ENCODE measurements at places on chromosomes 5 and 9.
A peak's percentile ranks its signal among the peaks of the same experiment; 100 is the strongest.

DNA sequence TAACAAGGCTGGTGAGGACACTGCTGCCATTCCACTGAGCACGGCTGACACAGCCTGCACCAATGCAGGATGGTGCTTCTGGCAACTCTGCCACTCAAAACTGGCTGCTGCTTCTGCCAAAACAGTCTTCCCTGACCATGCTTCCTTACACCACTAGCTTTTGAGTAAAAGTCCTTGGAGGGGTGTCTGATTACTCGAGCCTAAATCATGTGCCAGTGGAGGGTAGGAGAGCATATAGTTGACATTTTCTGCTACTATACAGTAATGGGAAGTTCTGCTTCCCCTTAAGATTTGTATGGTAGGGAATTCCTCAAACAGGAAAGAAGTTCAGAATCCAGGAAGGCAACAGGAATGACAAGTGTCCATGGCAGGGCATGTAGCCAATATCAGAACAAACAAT is 12.2 kb upstream of the PJA2 start:
- DNase-seq = no peak

DNA sequence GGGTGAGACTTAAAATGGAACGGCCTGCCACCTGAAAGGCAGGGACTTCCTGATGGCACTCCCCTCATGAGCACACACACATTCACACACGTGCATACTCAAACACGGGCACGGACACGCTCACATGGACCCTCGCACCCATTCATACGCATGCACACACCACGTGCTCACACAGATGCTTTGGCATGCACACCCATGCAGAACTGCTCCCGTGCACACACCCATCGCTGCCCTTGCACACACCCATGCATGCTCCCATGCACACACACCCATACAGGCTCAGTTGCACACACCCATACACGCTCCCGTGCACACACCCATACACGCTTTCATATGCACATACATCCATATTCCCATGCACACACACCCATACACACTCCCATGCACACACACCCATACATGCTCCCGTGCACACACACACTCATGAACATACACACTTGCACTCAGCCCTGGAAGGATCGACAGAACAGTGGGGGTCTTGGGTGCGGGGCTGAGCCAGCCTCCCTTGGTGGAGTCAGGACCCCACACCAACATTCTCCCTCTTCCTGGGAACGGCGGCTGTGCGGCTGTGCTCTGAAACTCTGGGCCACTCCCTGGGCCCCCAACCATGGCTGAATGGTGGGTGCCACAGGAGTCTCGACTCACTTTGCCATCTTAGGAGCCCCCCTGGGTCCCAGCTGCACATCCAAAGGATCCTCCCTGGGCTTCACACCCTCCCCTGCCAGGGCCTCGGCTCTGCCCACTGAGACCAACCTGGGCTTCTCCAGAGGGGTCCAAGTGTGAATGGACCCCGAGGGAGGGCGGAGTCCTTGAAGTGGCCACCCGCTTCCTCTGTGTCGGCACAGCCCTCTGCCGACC is 115.2 kb downstream of the RXRA start:
- DNase-seq = no peak

DNA sequence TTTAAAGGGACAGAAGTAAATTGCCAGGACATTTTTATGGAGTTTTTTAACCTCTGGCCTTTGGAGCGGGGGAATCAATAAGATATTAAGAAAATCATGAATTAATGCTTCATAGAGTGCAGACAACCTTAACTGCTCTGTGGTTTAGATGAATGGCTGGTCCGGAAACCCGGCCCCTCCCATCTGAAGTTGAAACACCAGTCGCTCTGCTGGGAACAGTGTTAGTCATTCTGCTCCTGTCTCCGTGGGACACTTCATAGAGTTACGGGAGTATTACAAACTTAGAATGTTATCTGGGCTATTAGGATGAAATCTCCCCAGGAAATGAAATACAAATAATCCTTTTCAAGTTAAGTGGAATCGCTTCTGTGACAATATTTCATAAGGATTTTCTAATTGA is 110.1 kb upstream of the IRX2 start:
- DNase-seq = no peak

DNA sequence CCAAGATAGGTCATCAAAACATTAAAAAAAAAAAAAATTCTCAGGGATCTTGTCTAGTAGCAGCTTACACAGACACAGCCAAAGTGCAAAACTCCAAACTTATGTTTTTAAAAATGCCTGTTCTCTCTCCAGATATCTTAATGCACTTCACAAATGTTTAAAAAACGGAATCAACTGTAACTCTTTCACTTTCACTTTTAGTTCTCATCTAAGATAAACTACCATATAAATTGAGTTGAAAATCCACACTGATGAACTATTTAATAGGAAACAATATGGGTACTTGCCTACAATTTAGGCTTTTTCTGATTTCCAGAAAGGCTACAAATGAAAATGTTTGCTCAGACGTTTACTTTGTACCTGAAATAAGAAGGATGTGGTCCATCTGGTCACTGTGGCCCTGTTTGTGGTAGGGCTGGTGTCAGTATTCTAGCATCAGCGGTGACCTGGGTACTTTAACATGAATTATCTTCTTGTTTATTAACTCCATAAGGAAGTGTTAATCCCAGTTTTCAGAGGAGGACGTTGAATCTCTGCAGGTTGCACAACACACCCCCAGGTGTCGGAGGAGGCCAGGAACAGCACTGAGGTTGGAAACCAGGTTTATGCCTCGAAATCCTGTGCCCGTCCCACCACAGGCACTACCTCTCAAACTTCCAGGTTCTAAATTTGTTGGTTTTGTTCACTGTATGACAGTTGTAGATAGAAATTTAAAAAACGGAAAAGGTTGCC is 13.3 kb upstream of the LPCAT1 start:
- no peak for DNase-seq

DNA sequence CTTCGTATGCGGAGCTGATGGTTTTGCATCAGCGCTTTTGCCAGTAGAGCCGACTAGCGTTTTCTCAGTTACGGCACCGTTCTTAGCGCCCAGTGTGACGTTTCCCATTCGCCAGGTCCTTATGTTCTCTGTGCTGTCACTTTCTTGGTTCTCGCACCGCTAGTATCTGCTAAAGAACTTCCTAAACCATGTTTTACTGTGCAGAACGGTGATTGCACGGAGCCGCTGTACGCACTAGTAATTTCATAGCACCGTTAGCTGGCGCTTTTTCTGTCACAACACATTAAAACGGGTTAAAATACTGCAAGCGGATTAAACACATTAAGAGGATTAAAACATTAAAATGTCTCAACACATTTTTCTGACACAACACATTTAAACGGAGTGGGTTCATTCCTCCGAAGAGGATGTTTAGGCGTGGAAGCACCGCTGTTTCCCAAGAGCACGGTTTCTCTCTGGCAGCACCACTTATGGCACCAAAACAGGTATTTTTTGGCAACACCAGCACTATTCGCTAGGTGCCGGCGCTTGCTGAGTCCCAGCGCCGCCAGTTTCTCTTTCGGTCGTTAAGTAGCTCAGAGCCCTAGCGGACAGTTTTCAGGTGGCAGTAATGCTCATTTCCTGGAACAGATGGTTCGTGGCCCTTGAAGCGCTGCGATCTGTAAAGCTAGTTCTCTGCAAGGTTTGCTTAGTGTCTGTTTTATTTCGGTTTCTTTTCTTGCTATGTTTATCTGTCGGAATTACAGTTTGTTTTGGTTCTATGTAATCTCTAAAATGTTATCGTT is 20.3 kb downstream of the ANXA2R start:
- DNase-seq = peak; percentile 84

DNA sequence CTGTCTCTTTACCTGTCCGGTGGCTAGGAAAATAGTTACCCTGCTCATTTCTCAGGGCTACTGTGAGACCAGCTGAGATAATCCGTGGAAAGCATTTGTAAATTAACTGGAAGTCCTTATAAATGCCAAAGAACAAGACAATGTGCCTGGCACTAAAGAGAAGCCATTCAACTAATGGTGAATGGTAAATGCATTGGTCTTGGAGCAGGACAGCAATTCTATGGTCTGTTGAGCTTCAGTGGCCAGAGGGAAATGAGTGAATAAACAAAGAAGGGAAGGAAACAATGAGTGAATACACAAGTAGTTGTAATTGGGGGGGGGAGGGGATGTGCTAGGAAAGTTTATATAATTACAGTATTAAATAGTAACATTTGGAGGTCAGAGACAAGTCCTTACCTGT is 353.6 kb downstream of the SEMA5A start:
- DNase-seq = no peak

- no peak for DNase-seq
Measured at GRCh38 chr9:79953908-79954307, 382.1 kb downstream of the TLE4 start.

- DNase-seq = no peak
Measured at GRCh38 chr5:180304431-180305375, 12.8 kb upstream of the MAPK9 start.

GRCh38 chr9:68648971-68649370 is 56.1 kb upstream of the PIP5K1B start:
- no peak for DNase-seq

DNA sequence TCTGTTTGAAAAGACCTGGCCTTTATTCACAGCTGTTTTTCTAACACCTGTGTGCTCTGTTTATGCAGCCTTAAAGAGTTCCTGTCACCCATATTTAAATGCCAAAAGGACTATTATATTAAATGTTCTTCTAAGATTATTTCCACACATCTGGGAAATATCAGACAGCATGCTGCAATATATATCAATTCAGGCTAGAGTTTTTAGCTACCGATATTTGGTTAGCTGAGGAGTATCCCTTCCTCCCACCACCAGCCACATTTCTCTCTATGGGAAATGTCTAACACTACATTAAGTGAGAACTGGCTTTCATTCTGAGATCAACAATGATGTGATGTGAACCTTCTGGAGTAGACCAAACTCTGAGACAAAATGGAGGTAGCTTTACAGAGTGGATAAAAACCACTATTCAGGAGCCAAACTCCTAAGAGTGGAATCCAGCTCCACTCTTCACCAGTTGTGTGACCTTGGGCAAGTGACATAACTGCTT is 509.2 kb downstream of the ZNF608 start:
- DNase-seq = no peak

DNA sequence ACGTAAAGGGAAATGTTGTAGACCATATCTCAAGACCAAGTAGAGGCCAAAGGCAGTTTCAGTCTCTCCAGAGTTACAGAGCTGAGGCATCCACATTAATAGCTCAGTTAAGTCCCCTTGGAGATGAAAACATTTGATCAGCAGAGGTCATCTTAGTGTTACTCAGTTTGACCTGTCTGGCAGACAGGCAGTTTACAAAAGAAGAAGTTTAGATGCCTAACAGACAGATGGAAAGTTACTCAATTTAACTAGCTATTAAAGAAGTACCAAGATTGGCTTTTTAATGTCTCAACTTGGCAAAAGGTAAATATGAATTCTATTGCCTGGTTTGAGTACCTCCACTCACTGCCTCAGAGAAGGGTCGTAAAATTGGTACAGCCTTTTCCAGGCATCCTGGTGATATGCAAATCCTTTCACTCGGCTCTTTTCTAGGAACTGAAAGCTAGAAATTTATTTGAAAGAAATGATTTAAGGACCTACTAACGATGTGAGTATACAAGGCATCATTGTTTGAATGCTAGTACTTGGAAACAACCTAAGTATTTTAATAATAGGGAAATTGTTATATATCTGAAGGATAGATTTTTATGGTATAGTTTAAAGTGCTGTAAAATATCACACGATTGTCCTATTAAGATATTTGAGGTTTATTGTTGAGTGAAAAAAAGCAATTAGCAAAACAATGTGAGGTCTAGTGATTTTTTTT is 14.8 kb downstream of the ACO1 start:
- DNase-seq = no peak

- DNase-seq = no peak
Measured at GRCh38 chr9:76912636-76913275, 6.8 kb upstream of the PRUNE2 start.

DNA sequence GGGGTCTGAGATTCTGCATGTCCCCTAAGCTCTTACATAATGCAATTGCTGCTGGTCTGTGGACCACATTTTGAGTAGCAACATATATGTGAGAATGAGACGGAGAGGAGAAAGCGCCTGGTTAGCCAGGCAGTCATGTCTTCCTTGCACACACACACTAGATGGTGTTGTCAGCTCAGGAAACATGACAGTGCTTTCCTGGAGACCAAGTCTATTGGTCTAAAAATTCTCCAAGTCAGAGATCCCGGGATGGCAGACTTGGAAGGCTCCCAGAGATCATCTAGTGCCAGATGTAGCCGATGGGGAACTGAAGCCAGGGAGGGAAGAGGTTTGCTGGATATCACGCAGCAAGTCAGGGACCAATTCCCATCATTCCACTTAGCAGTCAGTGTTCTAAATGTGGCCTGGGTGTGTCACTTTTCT is 53.4 kb downstream of the GALNT12 start:
- no peak for DNase-seq

- no peak for DNase-seq
Measured at GRCh38 chr5:67375606-67376005, 179.0 kb upstream of the CD180 start.

DNA sequence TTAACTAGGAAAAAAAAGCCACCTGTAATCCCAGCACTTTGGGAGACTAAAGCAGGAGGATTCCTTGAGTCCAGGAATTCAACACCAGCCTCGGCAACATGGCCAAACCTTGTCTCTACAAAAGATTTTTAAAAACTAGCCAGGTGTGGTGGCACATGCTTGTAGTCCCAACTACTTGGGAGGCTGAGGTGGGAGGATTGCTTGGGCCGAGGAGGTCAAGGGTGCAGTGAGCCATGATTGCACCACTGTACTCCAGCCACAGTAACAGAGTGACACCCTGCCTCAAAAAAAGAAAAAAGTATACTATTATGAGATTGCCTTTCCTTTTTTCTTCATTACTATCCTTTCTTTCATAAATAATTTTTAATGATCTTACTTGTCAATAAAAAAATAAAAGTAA is 45.8 kb downstream of the CPEB4 start:
- DNase-seq = no peak

- DNase-seq = no peak
Measured at GRCh38 chr5:119016125-119016774, 27.9 kb upstream of the DTWD2 start.

- DNase-seq = peak; percentile 31
Measured at GRCh38 chr5:109410389-109411148, 795 bp upstream of the PJA2 start.

DNA sequence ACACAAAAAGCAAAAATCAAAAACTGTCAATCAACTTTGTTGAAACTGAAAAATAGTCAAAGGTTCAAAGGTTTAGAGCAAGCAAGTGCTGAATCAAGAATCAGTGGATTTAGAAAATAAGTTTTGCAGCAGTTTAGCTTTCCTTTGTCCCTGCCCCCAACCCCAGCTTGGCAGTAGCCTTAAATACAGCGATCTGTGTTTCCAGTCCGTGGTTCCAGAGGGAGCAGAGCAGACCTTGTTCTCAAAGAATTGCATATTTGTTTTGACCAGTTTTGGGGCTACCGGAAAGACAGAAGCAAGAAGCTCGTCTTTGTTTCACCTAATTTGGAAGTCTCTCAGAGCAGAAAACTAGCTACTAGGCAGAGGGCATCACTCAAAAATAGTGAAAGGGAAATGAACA is 57.2 kb upstream of the PRDM9 start:
- no peak for DNase-seq
